Osteoblast (primary cell): ENCODE measurements at places on chromosomes 6 and 20. TPM values are rescaled to one million over a fixed set of nuclear protein-coding genes. Genes with fewer than 3 reads are reported as not detected.
A peak's percentile ranks its signal among the peaks of the same experiment; 100 is the strongest.

The ZNF311 gene
- 0.88 and 1.1 TPM in 2 replicates for total RNA-seq

The SMIM29 gene
- total RNA-seq = 35.1 and 44.2 TPM in 2 replicates

The RUNX2 gene
- total RNA-seq = 30.0 and 35.4 TPM in 2 replicates

DNA sequence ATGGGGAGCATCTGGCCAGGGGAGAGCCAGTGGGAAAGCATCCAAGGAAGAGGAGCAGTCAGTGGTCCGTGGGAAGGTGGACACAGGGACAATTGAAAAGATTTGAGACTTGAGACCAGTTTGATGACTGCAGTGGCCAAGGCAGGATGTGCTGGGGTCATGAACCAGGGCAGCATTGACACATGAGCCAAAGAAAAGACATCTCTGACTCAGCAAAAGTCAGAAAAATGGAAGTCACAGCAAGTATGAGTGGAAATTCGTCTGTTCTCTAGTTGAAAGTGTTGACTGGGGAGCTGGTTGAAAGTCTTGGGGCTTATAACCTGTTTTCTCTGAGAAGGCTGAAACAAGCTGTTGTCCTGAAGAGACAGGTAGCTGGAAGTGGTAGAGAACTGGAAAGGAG is 31.3 kb downstream of the RAB22A start:
- no peak for DNase-seq
- peaks cover 41% of the 10 kb centered on the region for H3K4me1 ChIP-seq
- H3K27me3 ChIP-seq = no peaks in the 10 kb centered on the region
- peak overlapping the region; percentile 64 for H3K27ac ChIP-seq
- no peak overlapping the region for H3K4me3 ChIP-seq
- peaks cover 17% of the 10 kb centered on the region for H3K36me3 ChIP-seq

- no peak for DNase-seq
- H3K27me3 ChIP-seq = peaks cover 19% of the 10 kb centered on the region
- H3K4me3 ChIP-seq = no peak overlapping the region
- no peaks in the 10 kb centered on the region for H3K36me3 ChIP-seq
These were observed 35.7 kb downstream of the KCNB1 start for GRCh38 chr20:49446808-49447207.

GRCh38 chr6:138037009-138037504 is 70.2 kb downstream of the PERP start:
- DNase-seq = no peak
- H3K27me3 ChIP-seq = no peaks in the 10 kb centered on the region
- no peaks in the 10 kb centered on the region for H3K4me1 ChIP-seq

GRCh38 chr20:32828029-32828680 is 8.4 kb downstream of the MAPRE1 start:
- H3K4me3 ChIP-seq = no peak overlapping the region
- peak; percentile 9 for DNase-seq
- H3K4me1 ChIP-seq = peaks cover 40% of the 10 kb centered on the region
- H3K36me3 ChIP-seq = peaks cover 32% of the 10 kb centered on the region

GRCh38 chr6:20426177-20427082 is 24.8 kb downstream of the E2F3 start:
- peaks cover 5% of the 10 kb centered on the region for H3K36me3 ChIP-seq
- no peak overlapping the region for H3K4me3 ChIP-seq
- DNase-seq = no peak
- H3K4me1 ChIP-seq = peaks cover 14% of the 10 kb centered on the region
- H3K27ac ChIP-seq = no peak overlapping the region
